AG08395 (cell line): ENCODE measurements at places on chromosomes 7 and 10.
A peak's percentile ranks its signal among the peaks of the same experiment; 100 is the strongest.

- no peak for DNase-seq
Measured at GRCh38 chr10:78759456-78760120, 309.2 kb upstream of the ZMIZ1 start.

DNA sequence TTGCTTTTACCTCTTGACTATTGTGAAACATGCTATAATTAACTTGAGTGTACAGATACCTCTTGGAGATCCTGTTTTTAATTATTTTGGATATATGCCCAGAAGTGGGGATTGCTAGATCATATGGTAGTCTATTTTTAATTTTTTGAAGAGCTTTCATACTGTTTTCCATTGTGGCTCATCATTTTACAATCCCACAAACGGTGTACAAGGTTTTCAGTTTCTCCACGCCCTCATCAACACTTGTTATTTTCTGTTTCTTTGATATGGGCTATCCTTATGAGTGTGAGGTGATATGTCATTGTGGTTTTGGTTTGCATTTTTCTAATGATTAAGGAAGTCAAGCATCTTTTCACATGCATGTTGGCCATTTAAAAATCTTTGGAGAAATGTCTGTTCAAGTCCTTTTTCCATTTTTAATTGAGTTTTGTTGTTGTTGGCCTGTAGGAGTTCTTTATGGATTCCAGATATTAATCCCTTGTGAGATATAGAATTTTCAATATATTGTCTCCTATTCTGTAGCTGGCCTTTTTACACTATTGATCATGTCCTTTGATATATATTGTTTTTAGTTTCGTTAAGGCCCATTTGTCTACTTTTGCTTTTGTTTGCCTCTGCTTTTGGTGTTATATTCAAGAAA is 7.5 kb downstream of the AGK start:
- DNase-seq, result no peak

DNA sequence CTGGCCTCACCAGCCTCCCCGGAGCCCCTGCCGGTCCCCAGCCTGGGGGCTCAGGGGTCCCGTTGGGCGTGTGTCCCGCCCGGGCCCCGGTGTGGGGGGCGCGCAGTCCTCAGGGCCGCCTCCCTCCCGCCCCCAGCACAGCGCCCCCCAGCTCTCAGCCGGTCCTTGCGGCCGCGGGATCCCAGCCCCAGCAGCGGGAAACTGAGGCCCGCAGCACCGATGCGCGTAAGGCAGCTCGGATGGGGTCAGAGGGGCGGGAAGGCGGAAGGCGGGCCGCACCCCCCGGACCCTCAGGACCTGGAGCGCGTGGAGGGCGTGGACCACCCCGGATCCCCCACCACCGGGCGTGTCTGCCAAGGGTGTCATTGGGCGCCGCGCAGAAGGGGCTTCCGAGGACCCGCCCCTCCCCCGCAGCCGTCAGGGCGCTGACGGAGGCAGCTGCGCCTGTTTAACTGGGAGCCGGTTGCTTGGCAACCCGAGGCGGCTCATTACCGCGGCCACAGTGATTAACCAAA is 14.9 kb downstream of the UNCX start:
- no peak for DNase-seq

DNA sequence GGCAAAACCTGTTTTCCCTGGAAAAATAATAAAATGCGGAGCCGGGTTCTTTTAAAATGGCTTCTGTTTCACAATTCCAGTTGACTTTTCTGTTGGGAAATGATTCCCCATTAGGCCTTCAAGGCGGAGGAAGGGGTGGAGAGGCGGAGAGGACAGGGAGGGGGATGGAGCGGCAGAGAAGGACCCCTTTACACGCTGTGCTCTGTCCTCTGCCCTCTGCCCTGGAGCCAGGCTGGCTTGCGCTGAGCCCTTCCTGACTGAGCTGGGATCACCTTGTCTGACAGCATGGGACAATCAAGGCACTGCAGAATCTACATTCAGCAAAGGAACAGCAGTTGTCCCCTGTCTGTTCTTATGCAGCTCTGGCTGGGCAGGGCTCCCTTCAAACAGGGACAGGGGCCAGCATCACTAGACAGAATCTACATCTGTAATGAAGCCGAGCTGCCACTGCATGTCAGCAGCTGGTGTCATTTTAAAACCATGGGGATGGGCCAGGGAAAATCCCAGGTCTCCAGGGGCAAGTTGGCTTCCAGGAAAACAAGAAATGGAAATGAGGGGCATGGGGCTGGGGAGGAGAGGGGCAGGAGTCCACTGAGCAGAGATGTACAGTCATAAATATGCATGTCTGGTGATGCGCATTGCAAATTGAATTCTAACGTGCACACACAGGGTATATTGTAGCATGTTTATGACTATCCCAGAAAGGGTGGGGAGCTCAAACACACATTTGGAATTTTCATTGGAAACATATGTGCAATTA is 120.0 kb downstream of the MKX start:
- peak; percentile 31 for DNase-seq

GRCh38 chr7:115047958-115048720 is 126.2 kb downstream of the MDFIC start:
- DNase-seq, result peak; percentile 27

DNA sequence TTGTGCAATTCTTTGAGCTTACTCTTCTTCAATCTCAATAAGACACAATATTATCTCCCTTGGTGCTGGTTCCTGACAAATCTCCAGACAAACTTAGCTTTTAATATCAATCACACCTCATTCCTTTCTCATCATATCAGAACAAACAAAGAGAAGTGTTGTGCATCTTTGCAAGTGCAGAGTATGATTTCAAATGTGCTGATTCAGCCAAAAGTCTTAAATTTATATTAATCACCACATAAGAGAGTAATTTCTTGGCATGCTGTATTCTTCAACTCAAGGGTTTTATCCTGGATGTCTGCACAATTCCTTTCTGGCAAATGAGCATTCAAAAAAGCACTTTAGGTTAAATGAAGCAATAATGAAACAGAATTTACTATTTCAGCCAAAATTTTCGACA is 877.8 kb downstream of the ANKRD7 start:
- DNase-seq, result no peak

DNA sequence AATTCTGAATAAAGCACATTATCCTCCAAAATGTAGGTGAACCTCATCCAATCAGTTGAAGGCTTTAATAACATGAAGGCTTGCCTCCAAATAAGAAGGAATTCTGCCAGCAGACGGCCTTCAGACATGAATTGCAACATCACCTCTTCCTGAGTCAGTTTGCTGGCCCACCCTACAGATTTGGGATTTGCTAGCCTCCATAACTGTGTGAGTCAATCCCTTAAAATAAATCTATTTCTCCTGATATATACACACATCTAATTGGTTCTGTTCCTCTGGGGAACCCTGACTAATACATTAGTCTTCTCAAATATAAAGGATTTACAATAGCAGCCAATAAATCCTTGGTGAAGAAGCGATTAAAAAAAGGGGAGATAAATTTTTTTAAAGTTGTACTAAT is 34.8 kb upstream of the OSBPL3 start:
- peak; percentile 83 for DNase-seq
